ENCODE measurements at places on chromosomes 16 and 17. TPM values are rescaled to one million over a fixed set of nuclear protein-coding genes. Genes with fewer than 3 reads are reported as not detected.

DNA sequence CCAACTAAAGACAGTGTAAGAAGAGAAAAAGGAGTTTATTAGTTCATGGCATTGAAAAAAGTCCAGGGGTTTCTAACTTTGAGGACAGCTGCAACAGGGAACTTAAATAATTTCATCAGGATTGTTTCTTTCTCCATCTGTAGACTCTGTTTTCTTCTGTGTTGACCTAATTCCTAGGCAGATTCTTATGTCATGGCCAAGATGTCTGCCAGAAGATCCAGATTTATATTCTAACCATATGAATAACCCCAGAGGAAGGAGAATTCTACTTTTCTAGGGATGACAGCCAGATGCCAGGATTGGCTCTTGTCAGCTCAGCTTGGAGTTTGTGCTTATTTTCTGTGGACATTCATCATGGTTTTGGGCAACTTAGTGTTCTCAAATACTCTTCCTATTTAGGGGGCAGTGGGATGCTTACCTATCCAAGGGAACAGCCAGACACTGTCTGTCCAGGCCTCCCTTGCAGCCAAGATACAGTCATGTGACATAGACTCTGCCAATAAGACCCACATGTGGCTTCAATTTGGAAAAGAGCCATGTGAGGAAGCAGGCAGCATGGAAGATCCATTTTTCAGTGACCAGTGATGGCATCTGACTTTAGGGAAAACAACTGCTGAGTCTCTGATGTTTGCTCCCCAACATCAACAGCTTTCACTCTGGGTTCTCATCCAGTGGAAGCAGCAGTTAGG is 18.2 kb downstream of the PCTP start:
- DNase-seq: no peak

- no peak for DNase-seq
Measured at GRCh38 chr16:88758944-88759244, 26.1 kb downstream of the PIEZO1 start.

GRCh38 chr16:84922351-84923120 is 88.8 kb downstream of the ZDHHC7 start:
- peak; percentile 89 for DNase-seq

OR4D1 gene
- total RNA-seq: not detected

CA5A gene
- total RNA-seq: not detected

DNA sequence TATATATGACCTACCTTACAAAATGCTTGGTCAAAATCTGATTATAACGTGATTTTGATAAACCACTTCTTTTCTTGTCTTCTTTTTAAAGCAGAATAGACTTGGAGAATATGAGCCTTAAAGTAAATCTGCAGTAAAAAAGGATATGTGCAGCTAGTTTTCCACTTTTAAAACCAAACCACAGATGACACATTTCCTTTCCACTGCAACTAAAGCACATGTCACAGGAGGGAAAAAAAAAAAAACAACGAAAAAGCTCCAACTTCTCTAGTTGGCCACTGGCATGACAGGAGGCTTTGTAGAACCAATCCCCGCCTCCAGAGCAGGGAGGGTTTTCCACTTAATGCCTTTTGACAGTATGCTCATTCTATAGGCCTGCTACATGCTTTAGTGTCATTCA is at the start of gene EVI2A:
Gene EVI2A, minus strand, starts transcription at position 142 of the 400 bp plus-strand sequence. CDS start 2,609 bp downstream, outside the sequence.
- peak; percentile 93 for DNase-seq

DNA sequence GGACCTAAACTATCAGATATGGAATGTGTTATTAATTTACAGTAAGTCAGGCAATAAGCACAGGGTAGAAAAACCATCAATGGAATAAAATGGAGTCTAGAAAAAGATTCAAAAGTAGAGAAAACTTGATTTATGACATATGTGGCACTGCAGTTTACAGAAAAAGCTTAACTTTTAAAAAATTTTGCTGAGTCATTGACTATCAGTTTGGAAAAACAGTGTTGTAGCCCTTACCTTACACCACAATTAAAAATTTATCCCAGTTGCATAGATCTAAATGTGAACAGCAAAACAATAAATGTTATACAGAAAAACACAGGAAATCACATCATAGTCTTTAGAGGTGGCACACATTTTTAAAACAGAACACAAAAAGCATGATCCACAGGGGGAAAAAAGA is 108.5 kb downstream of the USP22 start:
- DNase-seq: no peak

- DNase-seq: peak; percentile 57
Measured at GRCh38 chr16:4244254-4245076, 2.6 kb upstream of the SRL start.

GRCh38 chr17:80352991-80353665 is 61.8 kb upstream of the ENDOV start:
- no peak for DNase-seq

GRCh38 chr17:14311981-14312380 is 11.1 kb downstream of the HS3ST3B1 start:
- DNase-seq: no peak

- DNase-seq: no peak
Measured at GRCh38 chr17:16887523-16888095, 84.3 kb downstream of the TNFRSF13B start.

DNA sequence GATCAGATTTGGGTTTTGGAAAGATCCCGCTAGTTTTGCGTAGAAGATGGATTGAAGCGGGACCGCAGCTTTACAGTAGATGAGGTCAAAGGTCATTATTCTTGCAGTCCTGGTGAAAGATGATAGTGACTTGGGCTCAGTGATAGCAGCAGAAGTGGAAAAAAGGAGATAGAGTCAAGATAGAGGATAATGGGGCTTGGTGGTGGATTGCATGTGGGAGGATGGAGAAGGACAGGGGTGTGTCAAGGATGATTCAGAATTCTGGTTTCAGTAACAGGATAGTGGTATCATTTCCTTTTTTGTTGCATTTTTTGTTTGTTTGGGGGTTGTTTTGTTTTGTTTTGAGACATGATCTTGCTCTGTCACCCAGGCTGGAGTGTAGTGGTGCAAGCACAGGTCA is 28.7 kb downstream of the CHD9NB start:
- peak; percentile 32 for DNase-seq

DNA sequence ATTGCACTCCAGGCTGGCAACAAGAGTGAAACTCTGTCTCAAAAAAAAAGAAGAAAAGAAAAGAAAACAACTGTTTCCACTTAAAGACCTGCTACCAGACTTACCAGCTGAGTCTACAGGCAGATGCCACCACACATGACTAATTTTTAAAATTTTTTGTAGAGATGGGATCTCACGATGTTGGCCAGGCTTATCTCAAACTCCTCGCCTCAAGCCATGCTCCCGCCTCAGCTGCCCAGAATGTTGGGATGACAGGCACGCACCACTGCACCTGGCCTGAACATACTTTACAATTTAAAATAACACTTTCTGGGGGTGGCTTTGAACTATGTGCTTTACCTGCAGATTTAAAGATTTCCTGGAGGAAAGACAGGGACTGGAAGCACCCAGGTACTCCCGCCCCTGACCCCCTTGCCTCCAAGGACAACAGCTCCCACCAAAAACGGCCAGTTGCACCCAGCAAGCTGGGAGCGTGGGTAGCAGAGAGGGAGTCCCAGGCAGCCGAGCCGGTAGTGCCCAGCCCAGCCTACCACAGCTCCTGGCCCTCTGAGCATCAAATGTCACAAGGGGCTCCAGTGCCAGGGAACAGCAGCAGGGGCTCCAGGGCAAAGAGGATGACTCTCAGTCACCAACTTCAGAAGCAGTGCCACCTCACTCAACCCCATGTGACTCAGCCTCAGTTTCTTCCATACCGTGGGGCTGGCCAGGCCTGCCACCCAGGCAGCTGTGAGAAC is 262.9 kb downstream of the PARN start:
- DNase-seq: no peak

DNA sequence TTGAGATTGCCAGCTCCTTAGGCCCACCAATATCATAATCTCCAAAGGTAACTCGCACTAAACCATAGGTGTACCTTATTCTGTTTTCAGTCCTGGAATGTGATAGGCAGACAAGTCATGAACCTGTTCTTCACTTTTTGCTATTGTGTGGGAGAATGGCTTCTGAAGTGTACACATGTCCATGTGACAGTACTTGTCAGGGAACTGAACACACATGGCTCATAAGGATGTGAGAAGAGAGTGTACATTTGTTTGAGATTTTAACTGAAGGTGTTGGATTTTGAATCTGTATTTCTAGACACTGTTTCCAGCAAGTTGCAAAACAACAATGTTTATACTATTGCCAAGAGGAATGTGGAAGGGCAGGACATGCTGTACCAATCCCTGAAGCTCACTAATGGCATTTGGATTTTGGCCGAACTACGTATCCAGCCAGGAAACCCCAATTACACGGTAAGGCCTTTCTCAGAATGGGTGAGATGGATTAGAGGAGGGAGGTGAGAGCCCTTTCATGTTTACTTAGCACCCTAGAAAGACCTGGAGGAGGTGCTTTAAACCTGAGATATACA is 14.5 kb upstream of the RASL10B start:
- no peak for DNase-seq

DNA sequence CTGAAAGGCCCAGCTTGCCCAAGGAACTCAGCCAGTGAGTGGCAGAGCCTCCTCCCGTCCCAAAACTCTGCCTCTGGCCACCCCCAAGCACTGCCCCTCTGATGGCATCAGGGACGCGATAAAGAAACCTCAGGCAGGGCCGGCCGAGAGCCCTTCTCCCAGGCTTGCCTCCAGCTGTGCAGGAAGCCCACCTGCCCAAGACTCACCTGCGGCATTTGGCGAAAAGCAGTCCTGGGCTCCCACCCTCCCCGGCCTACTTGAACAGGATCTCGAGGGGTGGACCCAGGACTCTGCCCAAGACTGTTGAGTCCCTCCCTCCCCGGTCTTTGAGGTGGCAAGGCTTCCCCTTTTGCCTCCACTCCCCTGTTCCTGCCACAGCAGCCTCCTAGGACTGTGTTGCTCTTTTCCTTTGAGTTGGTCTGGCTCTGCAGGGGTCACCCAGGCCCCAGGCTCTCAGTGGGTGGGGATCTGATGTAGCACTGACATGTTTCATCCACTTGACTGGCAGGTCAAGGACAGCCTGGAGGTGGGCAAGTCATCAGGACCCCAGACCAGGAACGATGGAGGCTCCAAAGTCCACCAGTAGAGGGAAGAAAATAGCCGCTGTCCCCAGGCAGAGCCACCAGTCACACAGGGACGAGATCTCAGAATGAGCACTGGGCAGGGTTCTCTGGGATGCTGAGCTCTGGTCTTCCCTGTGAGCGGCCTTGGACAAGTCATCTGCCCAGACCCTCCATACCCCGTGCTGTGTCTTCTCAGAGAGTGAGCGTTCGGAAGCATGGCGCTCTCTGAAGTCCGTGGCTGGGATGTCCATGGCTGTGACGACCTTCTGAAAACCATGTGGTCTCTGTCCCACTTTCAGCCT is 111.0 kb upstream of the TNRC6C start:
- DNase-seq: no peak

CDH1 gene
- not detected for total RNA-seq

DNA sequence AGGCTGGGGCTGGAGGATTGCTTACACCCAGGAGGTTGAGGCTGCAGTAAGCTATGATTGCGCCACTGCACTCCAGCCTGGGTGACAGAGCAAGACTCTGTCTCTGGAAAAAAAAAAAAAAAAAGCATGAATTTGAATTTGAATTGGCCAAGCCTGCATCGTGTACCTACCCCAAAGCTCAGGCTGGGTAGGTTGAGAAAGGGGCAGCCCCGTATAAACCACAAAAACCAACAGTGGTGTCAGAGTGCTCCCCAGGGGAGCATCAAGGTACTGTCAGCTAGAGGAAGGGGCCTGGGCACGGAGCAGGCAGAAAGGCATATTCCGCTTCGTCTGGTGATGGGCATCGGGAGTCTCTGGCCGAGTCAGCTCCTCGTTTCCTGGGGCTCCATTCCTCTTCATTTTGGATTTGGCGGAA is 40.9 kb downstream of the RAP1GAP2 start:
- no peak for DNase-seq

GRCh38 chr17:43020789-43021740 is 1.1 kb downstream of the VAT1 start:
- DNase-seq: peak; percentile 79

DNA sequence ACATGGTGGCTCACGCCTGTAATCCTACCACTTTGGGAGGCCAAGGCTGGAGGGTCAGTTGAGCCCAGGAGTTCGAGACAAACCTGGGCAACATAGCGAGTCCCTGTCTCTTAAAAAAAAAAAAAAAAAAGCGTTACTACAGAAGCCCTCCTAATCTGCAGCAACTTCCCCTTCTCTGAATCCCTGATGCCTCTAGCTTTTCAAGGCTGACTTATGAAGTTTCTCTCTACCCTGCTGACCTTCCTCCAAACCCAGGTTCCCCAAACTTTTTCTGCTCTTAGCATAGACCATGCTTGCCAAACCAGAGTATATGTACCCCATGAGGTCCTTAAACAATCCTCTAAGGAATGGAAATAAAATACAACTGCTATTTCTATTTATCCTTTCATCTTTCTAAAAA is 16.4 kb downstream of the LYRM1 start:
- DNase-seq: no peak

DNA sequence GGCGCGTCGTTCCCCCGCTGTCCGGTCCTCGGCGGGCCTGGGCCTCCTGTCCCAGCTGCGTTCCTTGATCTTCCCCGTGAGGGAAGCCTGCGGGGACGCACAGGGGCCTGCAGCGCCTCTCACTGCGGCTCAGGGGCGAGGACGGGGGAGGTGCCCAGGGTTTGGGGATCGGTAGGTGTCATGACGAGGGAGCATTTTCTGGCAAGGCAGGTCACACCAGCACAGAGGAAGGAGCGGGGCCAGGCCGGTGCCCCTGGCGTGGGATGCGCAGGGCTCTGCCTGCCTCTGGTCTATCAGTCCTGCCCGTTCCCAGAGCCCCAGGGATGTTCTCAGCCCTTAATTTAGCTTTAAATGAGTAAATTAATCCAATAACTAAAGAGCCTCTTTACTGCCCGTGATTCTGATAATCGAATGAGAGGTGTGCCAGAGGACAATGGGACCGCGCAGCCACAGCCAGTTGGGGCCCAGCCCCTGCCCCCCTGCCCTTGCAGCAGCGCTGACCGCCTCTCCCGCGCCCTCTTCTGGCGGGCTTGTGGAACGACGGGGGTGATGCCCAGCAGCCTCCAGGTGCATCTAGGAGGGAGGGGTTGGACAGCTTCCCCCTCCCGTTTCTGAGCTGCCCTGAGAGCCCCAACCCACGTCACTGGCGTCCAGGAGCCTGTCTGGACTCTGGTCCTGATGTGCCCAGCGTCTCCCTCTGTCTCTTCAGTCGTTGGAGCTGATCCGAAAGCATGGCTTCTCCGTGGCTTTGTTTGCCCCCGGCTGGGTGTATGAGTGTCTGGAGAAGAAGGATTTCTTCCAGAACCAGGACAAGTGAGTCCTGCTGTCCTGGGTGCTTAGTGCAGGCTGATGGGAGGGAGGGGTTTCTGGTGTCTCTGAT is 7.9 kb downstream of the ENGASE start:
- peak; percentile 14 for DNase-seq

Measured in LHCN-M2 (cell line).